NK-92 treated with Interleukin-12 subunit alpha and Interleukin-12 subunit beta, amount 100 ng/mL, for 24 hours (cell line): ENCODE measurements at places on chromosomes 4 and X.

DNA sequence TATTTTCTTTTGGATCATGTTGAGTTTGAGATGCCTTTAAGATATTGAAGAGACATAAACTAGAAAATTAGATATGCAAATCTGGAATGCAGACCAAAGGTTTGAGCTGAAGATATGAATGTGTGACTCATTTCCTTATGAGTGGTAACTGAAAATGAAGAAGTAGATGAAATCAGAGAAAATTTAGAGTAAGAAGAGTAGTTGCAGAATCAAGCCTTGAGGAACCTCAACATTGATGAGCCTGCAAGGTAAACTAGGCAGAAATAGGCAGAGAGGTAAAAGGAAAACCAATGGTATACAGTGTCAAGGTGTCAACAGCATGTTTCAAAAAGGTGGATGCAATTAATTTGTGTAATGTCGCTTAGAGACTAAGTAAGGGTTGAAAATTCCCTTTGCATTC is 142.8 kb downstream of the MOSPD2 start:
- no peak for DNase-seq

DNA sequence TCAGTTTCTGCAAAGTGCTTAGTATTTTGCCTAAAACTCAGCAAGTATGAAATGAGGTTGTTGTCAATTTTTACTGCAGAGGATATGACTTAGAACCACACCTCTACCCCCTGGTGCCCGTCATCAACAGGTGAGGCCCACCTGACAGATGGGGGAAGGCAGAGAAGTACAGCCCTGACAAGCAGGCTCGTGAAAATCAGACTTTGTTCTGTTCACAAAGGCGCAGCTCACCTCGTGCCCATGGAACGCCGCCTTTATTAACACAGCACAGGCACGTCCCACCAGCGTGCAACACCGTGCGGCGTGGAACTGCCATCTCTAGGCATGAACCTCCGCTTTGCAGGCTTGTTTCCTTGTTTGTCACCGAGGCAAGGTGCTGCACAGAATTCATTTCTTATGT is 13.3 kb downstream of the CYP4V2 start:
- DNase-seq = no peak

DNA sequence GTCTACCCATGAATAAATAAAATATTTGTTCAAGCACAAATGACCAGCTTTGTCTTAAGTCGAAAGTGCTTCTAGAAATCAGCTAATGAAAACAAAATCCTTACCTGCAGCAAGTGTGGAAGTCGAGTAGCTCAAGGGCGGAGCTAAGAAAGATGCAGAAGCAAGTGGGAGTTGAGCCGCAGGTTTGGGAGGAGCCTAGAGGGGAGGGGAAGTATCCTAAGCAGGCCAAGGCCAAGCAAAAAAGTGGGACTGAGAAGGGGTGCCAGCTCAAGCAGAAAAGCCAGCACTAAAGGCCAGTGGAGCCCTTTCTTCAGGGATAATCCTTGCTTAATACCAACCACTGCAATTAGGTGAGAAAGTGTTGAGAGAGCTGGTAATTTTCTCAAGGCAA is 60.8 kb downstream of the DLG3 start:
- DNase-seq = no peak

GRCh38 chrX:68784816-68785215 is 44.0 kb upstream of the EFNB1 start:
- no peak for DNase-seq

DNA sequence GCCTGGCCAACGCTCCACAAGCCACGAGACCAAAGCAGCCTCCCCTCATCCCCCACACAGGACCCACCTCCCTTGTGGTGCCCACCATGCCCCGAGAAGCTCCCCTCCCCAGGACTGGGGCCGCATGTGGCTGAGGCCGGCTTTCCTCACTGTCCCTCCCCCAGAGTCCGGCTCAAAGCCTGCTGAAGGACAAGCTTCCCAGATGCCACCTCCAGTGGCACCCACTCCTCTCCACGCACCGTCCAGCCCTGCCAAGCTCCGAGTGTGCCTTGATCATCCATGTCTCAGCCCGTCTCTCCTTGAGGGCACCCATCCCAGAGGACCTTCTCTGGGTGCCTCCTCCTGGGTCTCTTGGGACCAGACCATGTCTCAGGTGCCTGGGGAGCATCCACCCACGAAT is 58.8 kb upstream of the MXD4 start:
- DNase-seq = no peak

- no peak for DNase-seq
These were observed 518 bp upstream of the SAT1 start for GRCh38 chrX:23782455-23782854.

DNA sequence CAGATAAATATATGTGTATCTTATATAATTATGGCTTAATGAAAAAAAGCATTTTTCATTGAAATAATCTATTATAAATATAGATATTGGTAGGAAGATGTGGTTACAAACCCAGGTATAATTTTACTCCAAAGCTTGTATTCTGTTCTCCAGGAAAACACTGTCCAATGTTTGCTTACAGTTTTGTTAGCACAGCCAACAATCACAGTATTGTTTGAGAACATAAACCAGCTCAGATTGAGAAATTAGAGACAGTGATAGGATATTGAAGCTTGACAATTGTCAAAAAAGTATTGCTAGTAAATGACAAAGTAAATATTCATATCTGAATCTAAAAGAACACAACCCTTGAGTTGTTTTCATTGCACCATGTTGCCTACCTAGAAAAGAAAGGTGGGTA is 228.8 kb downstream of the ADGRL3 start:
- DNase-seq = no peak

DNA sequence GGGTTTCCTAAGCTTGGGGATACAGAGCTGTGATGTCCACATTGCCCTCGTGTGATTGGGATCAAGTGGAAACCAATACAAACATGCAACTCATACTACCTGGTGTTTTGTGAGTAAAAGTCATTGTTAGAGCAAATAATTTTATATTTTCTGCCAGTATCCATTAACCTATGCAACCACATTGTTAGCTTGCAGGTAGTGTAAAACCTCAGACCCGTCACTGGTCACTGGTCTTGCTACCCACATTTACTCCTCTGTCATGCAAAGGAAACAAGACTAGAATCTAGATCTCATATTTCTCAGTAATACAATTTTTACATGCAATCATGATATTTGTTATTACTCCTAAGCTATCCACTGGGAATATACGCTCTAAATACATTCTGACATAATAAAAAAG is 324.3 kb upstream of the NDST4 start:
- no peak for DNase-seq

DNA sequence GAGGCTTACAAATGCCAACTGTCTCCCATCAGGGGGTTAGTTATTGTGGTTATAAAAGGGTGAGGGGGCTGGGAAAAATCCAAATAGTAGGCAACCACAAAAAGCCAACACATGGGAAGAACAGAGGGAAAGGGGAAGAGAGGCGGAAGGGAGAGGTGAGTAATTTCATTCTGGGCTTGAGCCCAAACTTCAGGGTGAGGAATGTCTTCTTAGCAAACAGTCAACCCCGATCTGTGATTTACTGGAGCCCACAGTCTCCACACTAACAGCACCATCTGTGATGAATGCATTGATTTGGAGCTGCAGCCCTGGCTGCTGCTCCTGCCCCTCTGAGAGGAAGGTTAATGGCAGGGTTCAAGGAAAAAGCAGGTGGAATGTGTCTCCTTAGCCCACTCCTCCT is 162.2 kb upstream of the GPR101 start:
- DNase-seq = no peak

GRCh38 chrX:69510914-69511513 is 6.9 kb downstream of the NALF2 start:
- no peak for DNase-seq

DNA sequence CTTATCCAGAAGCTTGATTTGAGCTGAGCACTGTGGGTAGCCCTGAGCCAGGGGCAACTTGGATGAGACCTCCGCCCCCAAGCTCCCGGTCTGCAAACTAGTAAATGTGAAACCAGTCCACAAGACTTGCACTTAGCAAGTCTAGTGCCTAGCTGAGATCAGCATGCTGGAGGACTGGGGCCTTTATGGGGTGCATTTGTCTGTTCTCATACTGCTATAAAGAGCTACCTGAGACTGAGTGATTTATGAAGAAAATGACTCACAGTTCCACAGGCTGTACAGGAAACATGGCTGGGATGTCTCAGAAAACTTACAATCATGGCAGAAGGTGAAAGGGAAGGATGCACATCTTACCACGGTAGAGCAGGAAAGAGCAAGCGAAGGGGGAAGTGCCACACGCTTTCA is 42.1 kb upstream of the HOPX start:
- no peak for DNase-seq

DNA sequence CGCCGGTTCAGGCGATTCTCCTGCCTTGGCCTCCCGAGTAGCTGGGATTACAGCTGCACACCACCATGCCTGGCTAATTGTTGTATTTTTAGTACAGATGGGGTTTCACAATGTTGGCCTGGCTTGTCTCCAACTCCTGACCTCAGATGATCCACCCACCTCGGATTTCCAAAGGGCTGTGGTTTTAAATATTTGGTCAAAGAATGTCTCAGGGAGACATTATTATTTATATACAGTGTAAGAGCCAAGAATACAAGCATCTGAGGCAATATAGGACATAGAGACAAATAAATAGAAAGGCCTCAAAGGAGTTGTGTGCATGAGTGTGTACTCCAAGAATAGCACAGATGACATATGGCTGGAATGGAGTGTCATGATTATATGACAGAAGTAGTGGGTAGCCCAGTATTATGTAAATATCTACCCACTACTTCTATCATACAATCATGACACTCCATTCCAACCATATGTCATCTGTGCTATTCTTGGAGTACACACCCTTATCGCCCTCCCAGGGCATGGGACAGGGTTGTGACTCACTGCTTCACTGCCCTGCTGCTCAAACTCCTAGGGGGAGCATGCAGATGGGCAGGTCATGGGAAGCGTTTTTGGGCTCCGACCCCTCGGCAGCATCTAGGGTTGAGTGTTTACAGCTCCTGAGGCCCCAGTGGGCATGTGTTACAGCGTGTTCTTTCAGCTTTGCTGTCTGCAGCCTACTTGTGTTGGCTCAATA is 1649.8 kb upstream of the PCDH10 start:
- DNase-seq = no peak

DNA sequence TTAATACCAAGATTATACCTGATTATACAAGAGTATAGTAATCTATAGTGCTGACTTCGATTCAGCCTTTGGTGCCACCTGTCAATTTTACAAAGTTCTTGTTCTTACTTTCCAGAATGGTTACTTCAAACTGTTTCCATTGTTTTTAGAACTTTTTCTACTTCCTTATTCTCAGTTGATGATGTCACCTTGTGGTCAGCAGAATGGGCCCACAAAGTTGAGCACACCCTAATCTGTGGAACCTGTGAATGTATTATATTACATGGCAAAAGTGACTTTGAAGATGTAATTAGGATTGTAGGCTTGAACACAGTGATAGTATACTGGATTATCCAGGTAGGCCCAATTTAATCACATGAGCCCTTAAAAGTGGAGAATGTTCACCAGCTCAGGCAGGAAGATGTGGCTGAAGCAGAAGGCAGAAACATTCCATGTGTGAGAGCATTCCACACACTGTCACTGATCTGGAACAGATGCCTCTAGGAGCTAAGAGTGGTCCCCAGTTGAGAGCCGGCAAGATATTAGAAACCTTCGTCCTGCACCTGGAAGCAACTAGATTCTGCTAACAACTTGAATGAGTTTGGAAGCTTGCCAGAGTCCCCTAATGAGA is 6.3 kb upstream of the SGMS2 start:
- DNase-seq = no peak

- DNase-seq = no peak
These were observed 41.6 kb downstream of the NDNF start for GRCh38 chr4:121030711-121031110.

- DNase-seq = no peak
These were observed 91.9 kb downstream of the SEL1L3 start for GRCh38 chr4:25770847-25771246.

- no peak for DNase-seq
These were observed 34.9 kb upstream of the CLDN24 start for GRCh38 chr4:183356931-183357675.

DNA sequence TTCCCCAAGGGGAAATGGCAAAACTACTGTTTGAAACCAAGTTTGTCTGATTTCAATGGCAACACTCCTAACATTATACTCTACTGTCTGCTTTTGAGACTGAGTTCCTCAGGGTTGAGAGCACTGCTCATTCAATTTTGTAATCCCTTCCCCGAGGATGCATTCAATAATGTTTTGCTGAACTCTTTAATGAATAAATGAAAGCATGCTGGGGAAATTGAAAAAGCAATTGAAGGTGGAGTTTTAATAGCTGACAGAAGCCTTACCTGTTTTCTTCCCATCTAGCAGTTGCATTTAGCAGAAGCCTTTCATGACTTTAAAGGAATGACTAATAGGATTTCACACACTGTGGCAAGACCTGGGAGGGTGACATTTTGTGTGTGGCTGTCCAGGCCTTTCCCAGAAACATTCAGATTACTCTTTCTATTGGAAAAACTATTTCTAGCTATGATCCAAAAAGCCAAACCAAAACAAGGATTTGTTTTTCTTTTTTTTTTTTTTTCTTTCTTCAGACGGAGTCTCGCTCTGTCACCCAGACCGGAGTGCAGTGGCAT is 45.1 kb downstream of the DTHD1 start:
- no peak for DNase-seq

DNA sequence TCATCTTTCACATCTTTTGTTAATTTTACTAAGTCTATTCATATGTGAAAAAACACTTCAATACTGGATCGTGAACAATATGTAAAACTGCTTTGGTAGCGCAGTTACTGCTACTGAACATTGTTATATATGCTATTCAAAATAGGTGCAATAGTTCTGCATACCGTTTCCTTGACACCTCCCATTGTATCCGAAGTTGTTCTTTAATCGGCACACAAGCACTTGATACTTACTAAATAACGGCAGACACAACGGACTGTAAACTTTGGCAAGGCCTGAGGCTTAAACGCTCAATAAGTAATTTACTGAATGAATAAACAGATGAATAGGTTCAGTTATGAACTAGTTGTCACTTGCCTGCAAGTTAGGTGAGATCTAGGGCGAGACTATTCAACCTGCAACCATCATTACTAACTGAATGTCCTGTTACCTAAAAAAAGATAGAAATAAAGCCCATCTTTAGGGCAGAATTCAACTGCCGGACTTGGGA is 620 bp downstream of the ANAPC10 start:
- no peak for DNase-seq
